ENCODE measurements at places on chromosomes 6 and 20.

DNA sequence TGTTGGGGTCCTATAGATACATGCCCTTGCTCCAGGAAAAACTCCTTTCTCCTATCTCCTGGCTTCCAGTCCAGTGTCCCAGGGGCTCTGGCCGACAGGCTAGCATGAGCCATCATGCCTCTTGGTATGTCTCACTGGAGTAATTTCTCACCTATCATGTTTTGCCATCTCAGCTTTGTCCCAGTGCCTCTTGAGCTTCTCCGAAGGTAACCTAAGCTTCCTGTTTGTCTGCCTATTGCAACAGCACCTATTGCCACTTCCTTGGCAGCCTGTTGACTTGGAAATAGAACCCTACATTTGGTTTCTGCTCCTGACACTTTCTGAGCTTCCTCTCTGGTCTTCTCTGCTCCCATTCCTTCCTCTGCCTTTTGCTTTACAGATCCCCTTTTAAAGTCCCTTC, 197.7 kb downstream of the KCNQ5 start:
- no peak for DNase-seq

DNA sequence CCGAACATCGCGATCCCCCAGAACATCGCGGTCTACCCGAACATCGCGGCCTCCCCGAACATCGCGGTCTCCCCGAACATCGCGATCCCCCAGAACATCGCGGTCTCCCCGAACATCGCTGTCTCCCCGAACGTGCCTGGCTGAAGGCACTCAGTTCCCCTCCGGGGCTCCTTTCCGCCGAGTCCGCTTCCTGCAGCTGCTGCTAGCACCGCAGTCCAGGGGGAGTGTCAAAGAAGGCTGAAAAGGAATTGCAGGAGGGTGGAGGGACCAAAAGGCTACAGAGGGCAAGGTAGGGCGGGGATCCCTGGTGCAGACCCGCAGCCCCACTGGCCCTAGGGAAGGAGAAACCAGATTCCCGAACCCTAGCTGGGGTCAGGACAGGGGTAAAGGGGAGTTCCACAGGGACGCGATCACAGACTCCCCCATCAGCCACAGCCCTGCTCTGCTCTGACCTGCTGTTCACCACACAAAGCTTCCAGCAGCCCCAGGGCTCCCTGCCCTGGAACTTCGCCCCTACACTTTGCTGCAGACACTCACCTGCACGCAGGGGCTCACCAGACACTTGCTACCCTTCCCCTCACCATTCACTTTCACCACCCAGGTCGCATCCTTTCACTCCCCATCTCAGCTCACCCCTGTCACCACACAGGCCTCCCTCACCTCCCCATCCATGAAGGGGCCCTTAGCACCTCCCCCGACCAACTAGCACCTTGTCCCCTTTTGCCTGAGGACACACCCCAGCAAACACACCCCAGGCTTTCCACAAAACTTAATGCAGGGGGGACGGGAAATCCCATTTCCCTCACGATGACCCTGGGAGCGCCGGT, 1.7 kb downstream of the ULBP1 start:
- no peak for DNase-seq

DNA sequence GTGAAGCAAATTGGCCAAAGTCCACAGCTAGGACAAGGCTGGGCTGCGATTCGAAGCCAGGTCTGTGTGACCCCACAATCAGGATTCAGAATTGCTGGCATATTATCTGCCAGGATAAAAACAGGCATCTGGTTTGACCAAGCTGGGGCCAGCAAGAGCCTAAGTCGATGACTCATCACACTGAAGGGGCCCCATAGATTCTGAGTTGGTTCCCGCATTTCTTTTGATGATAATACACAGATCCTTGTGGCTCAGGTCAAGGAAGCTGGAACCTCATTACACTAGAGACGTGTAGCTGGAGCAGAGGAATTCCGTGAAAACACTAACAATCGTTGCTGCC, 6.5 kb downstream of the KCNB1 start:
- DNase-seq, result no peak

DNA sequence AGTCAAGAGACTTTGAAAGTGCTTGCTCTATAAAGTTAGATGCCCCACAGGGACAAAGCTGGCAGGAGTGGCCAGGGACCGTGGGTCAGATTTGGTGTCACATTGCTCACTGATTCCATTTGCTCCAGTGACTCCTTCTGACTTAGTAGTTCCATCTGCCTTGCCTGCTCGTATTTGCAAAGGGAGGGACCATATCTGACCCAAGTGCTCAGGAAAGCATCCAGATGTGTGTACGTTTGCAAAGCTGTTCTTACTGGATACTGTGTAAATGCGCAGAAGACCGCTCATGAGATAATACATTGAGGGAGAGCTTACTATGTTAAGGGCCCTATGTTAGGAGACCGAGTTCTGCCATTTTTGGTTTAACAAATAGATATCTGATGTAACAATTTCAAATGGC, 21.2 kb upstream of the CCN6 start:
- no peak for DNase-seq

DNA sequence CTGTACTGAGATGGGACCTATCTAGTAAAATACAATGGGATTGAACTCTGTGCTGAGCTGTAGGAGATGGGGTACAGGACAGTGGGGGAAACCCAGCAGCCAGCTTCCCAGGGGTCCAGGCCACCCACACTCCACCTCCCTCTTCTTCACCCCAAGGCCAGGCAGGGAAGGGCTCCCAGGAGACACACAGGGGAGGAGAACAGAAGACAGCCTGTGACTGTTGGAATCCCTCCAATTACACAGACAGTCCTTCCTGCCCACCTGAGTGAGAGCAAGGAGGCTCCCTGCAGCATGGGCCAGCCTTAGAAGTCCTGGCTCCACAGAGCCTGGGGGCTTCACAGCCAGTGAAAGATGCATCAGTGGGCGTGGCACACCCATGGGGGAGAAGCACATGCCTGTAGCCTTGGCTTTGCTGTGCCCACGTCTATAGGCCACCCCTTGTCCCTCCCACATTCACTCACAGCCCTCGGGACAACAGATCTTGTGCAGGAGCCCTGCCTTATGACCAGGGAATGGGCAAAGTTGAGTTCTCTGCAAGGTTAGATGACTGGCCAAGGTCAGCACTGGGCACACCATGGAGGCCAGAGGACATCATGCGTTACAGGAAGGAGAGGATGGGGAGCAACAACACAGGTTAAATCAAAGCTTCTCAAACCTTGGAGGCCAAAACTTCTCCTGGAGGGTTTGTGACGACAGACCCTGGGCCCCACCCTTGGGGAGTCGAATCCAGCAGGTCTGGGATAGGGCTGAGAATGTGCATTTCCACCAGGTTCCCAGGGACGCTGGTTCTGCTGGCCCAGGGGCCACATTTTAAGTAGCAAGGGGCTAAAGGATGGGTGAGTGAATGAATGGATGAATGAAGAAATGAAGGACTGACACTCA, 12.3 kb upstream of the CST7 start:
- DNase-seq, result no peak
